ENCODE measurements at places on chromosomes 2 and 18.

DNA sequence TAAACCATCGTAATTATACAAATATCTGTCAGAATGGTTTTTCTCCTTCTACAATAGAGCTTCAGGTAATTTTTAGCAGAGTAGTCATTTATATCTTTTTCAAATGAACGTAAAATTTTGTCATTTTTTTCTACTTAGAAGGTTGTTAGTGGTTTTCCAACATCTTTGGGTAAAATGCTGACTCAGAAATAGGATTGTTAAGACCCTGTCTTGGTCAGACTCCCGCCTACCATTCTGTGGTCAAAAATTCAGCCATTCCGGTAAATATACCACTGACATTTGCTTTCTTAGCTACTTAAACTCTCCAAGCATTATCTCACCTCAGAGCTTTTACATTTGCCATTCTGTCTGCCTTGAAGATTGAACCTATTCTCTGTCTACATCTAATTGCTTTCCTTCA is 154.1 kb upstream of the CDH19 start:
- no peak for DNase-seq

DNA sequence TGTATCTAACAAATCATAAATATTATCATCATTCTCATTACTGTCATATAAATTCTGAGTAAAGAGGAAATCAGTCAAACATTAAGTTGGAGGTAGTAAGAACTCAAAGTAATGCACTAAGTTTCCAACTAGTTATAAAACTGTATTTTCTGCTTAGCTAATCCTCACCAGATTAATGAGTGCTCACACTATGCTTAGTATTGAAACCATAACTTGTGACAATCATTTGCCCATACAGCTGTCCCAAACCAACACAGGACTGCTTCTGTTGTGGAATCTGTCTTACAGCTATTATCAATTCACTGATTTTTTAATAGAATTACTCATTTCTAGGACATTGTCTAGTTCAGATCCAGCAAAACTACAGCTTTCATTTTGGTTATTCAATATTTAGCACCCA is 41.5 kb upstream of the TANK start:
- no peak for DNase-seq

- DNase-seq = no peak
Measured at GRCh38 chr2:47719099-47719498, 63.8 kb upstream of the MSH6 start.

GRCh38 chr2:86466306-86466705 is 25.1 kb downstream of the KDM3A start:
- DNase-seq = no peak

- DNase-seq = no peak
Measured at GRCh38 chr18:59039449-59039848, 100.2 kb upstream of the SEC11C start.

DNA sequence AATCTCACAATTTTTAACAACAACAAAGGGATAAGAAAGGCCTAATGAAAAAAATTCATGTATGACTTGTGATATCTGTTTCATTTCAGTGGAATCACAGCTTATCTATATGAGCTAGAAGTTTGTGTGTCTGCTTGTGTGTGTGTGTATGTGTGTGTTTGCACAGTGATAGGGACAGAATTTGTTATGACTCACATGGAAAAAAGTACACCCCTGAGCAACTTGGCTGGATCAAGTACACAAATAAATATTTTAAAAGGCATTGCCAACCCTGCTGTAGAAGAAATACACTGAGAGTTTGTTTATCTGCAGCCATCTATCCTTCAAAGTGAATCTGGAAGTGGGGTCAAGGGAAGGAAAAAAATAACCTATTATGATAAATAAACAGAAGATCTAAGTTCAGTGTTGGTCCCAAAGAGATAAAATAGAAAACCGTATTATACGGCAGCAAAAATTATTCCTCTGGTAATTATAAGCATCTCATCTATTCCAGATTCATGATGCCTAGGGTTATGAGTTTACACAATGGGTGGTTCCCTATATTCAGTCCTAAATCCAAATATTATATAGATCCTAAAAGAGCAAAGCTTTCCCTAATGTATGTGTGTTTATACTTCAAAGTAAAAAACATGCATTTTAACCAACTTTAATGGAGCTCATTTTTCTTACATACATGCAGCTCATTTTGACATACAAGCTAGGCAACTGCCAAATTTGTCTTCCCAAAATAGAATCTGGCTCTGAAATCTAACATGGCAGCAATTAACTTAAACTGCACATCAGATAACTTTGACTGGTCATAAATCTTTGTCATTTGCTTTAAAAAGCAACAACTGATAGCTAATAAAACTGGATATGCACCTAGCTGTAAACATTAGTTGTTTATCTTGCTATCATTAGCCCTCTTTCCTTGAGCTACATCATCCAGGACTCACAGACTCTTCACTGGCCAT is 420.6 kb downstream of the IRS1 start:
- no peak for DNase-seq

DNA sequence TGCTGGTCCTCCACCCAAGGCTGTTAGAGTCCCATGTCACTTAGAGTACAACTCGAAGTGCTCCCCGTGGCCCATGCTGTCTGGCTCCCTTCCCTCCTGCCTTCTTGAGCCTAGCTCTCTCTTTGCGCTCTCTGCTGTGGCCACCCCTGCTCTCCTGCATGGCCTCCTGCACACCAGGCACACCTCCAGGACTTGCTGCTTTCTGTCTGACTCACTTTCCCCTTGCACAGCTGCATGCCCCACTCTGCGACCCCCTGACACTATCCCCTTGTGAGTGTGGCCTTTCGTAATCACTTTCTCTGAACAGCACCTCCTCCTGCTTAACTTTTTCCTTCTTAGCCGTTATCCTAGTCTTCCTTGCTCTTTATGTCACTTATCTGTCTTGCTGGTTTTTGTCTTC is 343.6 kb downstream of the TGIF1 start:
- no peak for DNase-seq

GRCh38 chr18:46915800-46916550 is 1.3 kb downstream of the PIAS2 start:
- no peak for DNase-seq

Data from NCI-H1694 (cell line).